T-helper 17 cell (primary cell): ENCODE measurements at places on chromosomes 11 and 22. TPM values are rescaled to one million over a fixed set of nuclear protein-coding genes. Genes with fewer than 3 reads are reported as not detected.

DNA sequence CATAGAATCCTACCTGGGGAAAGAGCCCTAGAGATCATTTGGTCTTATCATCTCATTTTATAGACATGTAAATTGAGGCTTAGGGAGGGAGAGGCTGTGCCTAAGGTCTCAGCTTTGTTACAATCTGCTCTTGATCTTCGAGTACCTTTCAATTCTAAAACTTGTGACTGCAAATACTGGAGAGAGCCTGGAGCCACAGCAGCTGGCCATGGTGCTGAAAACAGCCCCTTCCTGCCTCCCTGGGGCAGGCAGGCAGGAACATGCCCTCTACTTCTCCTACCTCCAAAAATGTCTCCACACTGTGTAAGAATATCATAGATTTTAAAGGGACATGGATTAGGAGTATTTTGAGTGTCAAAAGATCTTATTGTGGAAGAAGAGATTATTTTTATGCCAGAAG, 52.2 kb downstream of the C22orf42 start:
- no peak overlapping the region for H3K27ac ChIP-seq
- H3K27me3 ChIP-seq: peaks cover 53% of the 10 kb centered on the region
- H3K4me3 ChIP-seq: no peak overlapping the region
- H3K36me3 ChIP-seq: no peaks in the 10 kb centered on the region
- DNase-seq: no peak

Gene LARGE2
- 7.9 TPM for total RNA-seq

Gene FOLR1
- total RNA-seq: not detected

GRCh38 chr11:33040862-33041453, 1.6 kb downstream of the TCP11L1 start:
- DNase-seq: no peak
- H3K27ac ChIP-seq: peak overlapping the region; percentile 87
- H3K4me3 ChIP-seq: peak overlapping the region; percentile 92
- H3K36me3 ChIP-seq: peaks cover 4% of the 10 kb centered on the region
- no peaks in the 10 kb centered on the region for H3K27me3 ChIP-seq
- H3K4me1 ChIP-seq: peaks cover 17% of the 10 kb centered on the region

DNA sequence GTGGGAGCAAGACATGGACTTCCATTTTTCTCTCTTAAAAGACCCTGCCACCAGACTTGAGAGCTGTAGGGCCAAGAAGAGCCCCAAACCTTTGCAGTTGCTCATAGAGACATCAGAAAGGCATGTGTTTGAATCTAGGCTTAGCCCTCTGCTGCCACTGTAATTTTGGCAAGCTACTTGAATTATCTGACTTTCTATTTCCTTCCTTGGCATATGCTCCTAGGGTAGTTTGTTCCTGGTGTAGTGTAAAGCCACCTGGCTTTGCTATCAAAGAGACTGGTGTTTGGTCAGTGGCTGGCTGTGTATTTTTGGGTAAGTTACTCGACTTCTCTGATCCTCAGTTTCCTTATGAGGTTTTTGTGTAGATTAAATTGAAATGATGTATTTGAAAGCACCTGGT, 252.1 kb upstream of the CCDC90B start:
- H3K4me1 ChIP-seq: no peaks in the 10 kb centered on the region
- H3K4me3 ChIP-seq: no peak overlapping the region
- H3K36me3 ChIP-seq: no peaks in the 10 kb centered on the region

Gene GAB4
- not detected for total RNA-seq

Gene MRGPRX3
- not detected for total RNA-seq

- H3K36me3 ChIP-seq: peaks cover 2% of the 10 kb centered on the region
- peaks cover 15% of the 10 kb centered on the region for H3K27me3 ChIP-seq
- H3K27ac ChIP-seq: peak overlapping the region; percentile 79
- H3K4me3 ChIP-seq: peak overlapping the region; percentile 99
Measured at GRCh38 chr11:72222106-72222891, 2.3 kb upstream of the INPPL1 start.

DNA sequence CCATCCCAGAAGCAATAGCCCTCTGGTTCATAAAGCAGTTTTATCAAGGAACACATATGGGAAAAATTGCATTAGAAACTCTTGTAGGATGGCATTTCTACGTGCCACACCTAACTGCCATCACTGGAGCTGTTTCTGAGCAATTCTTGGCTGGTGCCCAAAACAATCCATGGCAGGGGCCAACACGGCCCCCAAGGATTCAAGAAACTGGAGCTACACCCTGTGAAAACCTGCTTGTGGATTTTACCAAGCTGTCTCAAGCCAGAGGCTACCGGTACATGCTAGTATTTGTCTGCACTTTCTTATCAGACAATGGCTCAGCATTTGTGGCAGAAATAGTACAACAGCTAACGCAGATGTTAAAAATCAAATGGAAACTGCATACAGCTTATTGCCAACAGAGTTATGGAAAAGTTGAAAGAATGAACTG, 42.4 kb upstream of the GLYAT start:
- DNase-seq: no peak
- peaks cover 66% of the 10 kb centered on the region for H3K27me3 ChIP-seq
- H3K36me3 ChIP-seq: peaks cover 2% of the 10 kb centered on the region
- H3K27ac ChIP-seq: no peak overlapping the region

DNA sequence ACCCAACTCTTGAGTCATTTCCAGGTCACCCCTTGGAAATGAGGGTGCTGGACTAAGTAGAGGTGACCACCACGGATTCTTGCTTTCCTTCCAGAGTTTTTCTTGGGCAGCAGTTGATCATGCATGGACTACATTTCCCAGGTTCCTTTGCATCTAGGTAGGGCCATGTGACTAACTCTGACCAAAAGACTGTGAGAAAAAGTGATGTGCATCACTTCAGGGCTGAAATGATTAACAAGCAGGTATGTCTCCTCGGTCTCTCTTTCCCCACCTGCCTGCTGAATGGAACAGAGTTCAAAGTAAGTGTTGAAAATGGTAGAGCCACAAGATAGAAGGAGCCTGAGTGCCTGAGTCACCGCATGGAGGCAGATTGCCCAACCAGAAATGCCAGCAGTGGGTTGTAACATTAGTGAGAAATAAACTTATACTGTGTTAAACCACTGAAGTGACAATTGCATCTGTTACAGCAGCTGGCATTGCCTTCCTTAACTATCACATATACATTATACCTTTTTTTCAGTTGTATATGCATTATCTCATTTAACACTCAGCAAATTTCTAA, 113.5 kb downstream of the MN1 start:
- no peak for DNase-seq
- H3K4me1 ChIP-seq: no peaks in the 10 kb centered on the region
- H3K36me3 ChIP-seq: peaks cover 2% of the 10 kb centered on the region

DNA sequence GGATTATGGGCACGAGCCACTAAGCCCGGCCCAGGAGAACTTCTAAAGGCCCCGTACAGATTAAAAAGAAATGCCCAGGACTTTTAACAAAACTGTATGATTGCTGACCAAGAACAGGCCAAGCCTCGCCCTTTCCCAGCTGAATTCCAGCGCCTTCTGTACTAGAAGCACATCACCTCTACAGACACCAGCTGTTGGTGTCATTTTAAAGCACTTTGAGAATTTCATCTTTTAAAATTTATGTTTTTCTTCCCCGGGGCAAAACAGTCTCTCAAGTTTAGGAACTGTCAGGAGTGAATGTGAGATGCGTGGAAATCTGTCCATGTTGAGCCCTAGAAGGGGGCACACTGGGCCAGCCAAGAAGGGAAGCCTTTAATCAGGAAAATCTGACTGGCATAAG, 362.4 kb downstream of the LARGE1 start:
- H3K36me3 ChIP-seq: peaks cover 2% of the 10 kb centered on the region
- no peak overlapping the region for H3K27ac ChIP-seq
- H3K4me3 ChIP-seq: no peak overlapping the region
- H3K27me3 ChIP-seq: no peaks in the 10 kb centered on the region
- no peaks in the 10 kb centered on the region for H3K4me1 ChIP-seq

Gene CECR2
- total RNA-seq: not detected

Gene KCNK4
- not detected for total RNA-seq

Gene KRTAP5-1
- total RNA-seq: not detected

Gene KCNQ1
- total RNA-seq: 18.6 TPM

DNA sequence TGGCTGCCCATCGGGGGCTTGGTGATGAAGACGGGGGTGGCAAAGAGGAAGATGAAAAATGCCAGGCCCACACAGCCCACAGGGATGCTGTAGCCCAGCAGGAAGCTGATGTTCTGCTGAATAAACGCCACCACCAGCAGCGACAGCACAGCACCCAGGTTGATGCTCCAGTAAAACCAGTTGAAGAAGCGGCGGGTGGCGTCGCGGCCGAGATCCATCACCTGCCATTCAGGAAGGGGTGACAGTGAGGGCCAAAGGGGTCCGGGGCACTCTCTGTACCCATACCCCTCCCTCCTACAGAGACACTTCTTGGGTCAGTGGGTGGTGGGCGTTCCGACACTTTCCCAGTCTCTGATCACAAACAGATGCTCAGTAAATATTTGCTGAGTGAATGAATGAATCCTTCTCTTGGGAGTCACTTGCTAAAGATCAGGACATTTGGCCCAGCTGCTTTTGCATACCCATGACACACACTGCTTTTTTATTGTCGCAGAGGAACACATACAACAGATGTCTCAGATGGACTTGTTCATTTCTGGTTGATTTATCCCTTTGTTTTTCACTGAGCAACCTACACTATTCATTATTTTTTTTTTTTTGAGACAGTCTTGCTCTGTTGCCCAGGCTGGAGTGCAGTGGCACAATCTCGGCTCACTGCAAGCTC, 5.2 kb downstream of the SLC15A3 start:
- no peak for DNase-seq
- H3K27me3 ChIP-seq: peaks cover 21% of the 10 kb centered on the region
- H3K27ac ChIP-seq: peak overlapping the region; percentile 9
- no peak overlapping the region for H3K4me3 ChIP-seq

DNA sequence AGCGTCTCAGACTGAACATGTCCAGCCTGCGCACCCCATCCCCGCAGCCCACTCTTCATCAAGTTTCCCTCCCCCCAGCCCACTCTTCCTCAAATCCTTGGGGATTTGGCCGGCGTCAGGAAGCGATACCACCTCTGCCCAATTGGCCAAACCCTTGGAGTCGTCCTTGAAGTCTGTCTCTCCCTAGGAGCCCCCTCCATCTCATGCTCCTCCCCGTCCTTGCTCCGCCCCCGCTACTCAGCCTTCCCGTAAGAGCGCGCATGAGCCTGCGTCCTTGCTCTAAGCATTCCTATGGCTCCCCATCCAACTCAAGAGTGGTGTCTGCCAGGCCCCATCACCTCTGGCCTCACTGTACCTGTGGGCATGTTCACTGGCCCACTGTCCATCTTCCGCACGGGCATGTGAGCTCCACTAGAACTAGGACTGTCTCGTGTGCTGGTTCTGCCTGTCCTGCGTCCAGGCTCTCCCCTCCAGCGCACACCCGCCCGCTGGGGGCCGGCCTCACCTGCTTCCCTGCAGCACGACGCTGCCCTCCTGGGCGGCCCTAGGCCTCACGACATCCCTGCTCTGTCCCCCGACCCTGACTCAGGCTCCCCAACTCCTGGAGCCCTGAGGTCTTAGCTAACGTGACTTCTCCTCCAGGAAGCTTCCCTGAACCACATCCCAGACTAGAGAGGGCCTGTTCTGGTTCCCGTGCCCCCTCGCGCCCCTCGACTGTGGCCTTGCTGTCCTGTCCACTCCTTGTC, 30.5 kb upstream of the TTLL12 start:
- no peak for DNase-seq
- no peak overlapping the region for H3K27ac ChIP-seq
- H3K36me3 ChIP-seq: peaks cover 6% of the 10 kb centered on the region

- DNase-seq: no peak
- peak overlapping the region; percentile 19 for H3K27ac ChIP-seq
- H3K27me3 ChIP-seq: no peaks in the 10 kb centered on the region
- H3K36me3 ChIP-seq: no peaks in the 10 kb centered on the region
- H3K4me1 ChIP-seq: peaks cover 20% of the 10 kb centered on the region
- no peak overlapping the region for H3K4me3 ChIP-seq
Measured at GRCh38 chr11:57779276-57779675, 17.7 kb downstream of the CTNND1 start.
